ENCODE measurements at places on chromosomes 11 and 22. TPM values are rescaled to one million over a fixed set of nuclear protein-coding genes. Genes with fewer than 3 reads are reported as not detected.

The CASP1 gene
- 9.7 TPM for polyA plus RNA-seq

The PHETA2 gene
- 6.3 TPM for polyA plus RNA-seq

The GRAP2 gene
- 0.73 TPM for polyA plus RNA-seq

The KLHL22 gene
- 24.3 TPM for polyA plus RNA-seq

The RNF26 gene
- polyA plus RNA-seq: 18.2 TPM

The ANKRD42 gene
- 12.1 TPM for polyA plus RNA-seq

The MPZL2 gene
- polyA plus RNA-seq: 16.8 TPM

The HBE1 gene
- not detected for polyA plus RNA-seq

The PATZ1 gene
- polyA plus RNA-seq: 33.3 TPM

The SPDYC gene
- polyA plus RNA-seq: 0.43 TPM

The TST gene
- 283 TPM for polyA plus RNA-seq

The KCNJ4 gene
- polyA plus RNA-seq: not detected

The GAL3ST3 gene
- polyA plus RNA-seq: 7.6 TPM

The ELFN2 gene
- polyA plus RNA-seq: 0.19 TPM

The GRM5 gene
- 0.06 TPM for polyA plus RNA-seq

The ANAPC15 gene
- 79.8 TPM for polyA plus RNA-seq

The KRTAP5-8 gene
- polyA plus RNA-seq: 1.8 TPM

The OR51V1 gene
- polyA plus RNA-seq: not detected

The CCDC87 gene
- 0.13 TPM for polyA plus RNA-seq

The SMC1B gene
- not detected for polyA plus RNA-seq

The PTGDR2 gene
- polyA plus RNA-seq: not detected

The OR52H1 gene
- not detected for polyA plus RNA-seq

The PANX3 gene
- not detected for polyA plus RNA-seq

The SAA4 gene
- not detected for polyA plus RNA-seq

Measured in kidney (tissue), 22 donors.